BJ (cell line): ENCODE measurements at places on chromosomes 3 and 15.
A peak's percentile ranks its signal among the peaks of the same experiment; 100 is the strongest.

DNA sequence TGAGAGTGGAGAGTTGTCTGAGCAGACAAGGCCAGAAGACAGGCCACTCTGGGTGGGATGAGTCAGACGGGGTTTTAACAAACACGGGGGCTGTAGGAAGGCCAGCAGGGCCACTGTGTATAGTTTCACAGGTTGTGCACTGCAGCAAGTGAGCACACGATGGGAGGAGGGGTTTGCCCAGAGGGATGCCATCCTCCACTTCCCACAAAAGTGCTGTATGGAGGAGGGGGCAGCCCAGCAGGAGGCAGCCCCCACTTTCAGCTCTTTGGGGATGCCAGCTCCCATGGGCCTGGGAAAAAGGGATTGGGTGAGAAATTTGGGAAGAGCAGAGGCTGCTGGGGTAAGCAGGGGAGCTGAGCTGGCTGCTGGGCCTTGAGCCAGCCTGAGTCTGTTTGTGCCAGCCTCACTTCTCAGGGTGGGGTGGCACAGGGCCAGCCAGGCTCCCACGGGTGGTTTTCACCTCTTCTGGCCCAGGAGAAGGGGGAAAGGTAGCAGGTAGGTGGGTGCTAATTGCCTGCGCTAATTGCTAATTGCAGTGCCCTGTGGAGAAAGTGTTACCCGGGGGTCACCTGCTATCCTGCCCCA is 6.7 kb downstream of the ZBTB47 start:
- no peak for DNase-seq

DNA sequence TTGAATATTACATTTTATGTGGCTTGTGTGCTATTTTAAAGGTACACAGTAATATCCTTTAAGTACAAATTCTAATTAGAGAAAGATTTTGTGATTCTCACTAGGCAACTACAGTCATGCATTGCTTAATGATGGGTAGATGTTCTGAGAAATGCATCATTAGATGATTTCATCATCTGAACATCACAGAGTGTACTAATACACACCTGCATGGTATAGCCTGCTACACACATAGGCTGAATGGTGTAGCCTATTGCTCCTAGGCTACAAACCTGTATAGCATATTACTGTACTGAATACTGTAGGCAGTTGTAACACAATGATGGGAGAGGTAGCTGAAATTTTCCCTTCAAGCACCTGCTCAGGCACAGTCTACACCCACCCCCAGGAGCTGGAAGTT is 217.4 kb upstream of the EOMES start:
- DNase-seq: no peak

GRCh38 chr3:156583469-156583868 is 28.6 kb upstream of the SSR3 start:
- no peak for DNase-seq

DNA sequence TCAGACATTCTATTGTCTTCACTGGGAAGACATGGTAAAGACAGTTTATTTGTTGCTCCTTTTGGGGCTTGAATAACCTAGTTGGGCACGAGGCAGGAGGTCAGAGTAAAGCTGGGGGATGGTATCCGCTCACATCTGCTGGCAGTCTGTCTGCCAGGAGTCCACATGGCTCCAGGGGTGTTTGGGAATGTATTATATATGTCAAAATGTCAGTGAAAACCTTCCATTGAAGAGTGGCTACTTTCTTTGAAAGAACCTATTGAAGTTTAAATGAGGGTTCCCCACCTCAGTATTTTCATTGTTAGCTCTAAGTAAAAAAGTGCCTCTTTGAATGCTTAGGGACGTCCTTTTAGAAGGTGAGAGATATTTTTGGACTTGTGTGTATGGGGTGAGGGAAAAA is 68.4 kb downstream of the CLDN11 start:
- no peak for DNase-seq

DNA sequence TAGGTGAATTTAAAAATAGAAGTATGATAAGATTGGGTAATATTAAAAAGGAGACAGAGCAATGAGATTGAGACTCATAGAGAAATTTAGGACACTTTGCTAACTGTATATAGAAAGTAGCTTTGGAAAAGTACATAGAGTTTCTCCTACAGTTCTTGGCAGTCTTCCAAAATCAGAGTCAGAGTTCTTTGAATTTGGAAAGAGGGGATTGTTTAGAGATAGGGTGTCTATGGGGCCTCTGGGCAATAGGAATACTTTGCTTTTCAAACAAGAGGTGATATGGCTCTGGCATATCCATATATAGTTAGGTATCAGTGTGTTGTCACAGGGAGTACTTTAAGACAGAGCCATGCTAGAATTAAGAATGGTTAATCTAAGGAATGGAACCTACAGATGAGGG is 477.1 kb upstream of the KCNMB2 start:
- DNase-seq: no peak

- peak; percentile 63 for DNase-seq
These were observed 195.1 kb downstream of the DTWD1 start for GRCh38 chr15:49815950-49816349.

- no peak for DNase-seq
These were observed 65.6 kb downstream of the COL6A6 start for GRCh38 chr3:130582457-130583153.

- no peak for DNase-seq
These were observed 51.8 kb upstream of the CDAN1 start for GRCh38 chr15:42788725-42789124.

GRCh38 chr3:45021524-45022297 is 4.4 kb upstream of the CLEC3B start:
- DNase-seq: no peak

GRCh38 chr15:33580526-33580925 is 269.8 kb downstream of the RYR3 start:
- DNase-seq: no peak

GRCh38 chr3:42753757-42754156 is 19.3 kb downstream of the CCDC13 start:
- DNase-seq: no peak

DNA sequence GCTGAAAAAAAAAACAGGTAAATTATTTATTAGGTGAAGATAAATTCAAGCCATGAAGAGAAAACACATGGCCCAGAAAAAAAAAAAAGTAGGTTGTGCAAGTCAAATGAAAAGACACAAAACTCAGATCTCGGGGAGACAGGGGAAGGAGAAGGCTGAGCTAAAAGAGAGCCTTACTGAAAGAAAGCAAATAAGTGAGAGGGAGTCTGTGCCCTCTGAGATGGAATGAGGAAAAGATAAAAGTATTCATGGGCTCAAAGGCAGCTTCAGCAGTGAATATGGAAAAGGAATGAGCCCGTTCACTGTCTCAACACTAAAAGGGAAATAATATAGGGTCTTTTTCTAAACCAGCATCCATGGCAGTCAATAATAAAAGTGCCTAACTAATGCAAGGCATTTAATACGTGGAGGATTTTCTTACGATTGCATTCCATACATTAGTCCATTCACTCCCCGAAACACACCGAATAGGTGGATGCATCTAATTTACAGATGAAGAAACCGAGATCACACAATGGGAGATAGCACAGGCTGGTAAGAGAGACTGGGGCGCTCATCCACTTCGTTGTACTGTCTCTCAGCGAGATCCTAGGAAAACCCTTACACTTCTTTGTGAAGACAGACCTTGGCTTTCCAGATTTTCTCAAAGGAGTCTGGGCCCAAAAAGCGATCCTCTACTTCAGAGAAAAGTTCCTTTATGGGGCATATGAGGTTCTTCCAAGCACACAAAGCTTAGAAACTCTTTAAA is 1.1 kb downstream of the TFDP2 start:
- DNase-seq: no peak

DNA sequence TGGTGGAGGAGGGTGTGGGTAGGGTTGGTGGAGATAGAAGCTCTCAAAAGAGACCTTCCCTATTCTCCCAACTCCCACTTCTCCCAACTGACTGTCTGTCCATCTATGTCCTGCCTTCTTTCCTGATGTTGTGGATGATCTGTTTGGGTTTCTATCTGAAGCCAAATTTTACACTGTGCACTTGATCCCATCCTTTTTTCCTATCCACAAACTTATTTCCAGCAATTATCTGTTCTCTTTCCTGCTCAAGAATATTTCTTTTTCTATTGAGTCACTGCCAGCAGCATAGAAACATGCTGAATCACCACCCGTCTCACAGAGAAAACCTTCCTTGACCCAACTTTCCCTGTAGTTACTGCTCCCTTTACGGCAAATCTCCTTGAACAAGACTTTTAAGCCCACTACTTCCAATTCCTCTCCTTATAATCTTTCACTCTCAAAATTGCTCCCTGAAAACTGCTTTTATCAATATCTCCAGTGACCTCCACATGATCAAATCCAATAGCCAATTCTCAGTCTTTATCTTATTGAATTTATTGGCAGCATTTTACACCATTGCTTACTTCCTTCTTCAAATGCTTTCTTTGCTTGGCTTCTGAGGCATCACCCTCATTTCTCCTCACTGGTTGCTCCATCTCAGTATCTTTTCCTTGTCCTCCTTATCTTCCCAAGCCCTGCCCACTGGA is 141.2 kb upstream of the SLC7A14 start:
- DNase-seq: no peak

- no peak for DNase-seq
These were observed 43.2 kb upstream of the PPP4R2 start for GRCh38 chr3:72953325-72953956.

GRCh38 chr3:119276680-119277079 is 17.5 kb upstream of the ARHGAP31 start:
- no peak for DNase-seq

DNA sequence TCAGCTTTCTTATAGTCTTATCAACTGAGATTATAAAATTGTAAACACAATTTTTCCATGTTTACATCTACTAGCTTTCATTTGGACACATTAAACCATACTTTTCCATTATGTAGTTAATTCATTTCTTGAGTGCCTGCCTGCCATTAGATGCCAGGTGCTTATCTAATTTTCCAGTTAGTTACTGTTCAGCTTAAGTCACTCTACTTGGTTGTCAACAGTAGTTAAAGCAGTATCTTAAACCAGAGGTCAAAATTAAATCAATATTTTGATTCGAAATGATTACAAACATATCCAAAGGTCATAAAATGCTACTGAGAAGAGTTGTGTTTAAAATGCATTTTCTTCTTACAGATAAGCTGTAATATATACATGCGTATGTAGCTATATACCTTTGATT is 56.2 kb upstream of the UBP1 start:
- DNase-seq: no peak

DNA sequence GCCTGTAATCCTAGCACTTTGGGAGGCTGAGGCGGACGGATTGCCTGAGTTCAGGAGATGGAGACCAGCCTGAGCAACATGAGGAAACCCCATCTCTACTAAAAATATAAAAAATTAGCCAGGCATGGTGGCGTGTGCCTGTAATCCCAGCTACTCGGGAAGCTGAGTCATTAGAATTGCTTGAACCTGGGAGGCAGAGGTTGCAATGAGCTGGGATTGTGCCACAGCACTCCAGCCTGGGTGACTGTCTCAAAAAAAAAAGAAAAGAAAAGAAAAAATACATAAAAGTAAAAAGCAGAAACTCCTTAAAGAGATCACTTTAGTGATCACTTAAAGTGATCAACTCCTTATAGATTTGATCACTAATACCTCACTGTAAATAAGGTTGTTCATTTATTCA is 78.0 kb downstream of the GMPS start:
- DNase-seq: no peak

- no peak for DNase-seq
These were observed 506.5 kb upstream of the TBL1XR1 start for GRCh38 chr3:177703788-177704187.

- DNase-seq: no peak
These were observed 8.3 kb downstream of the SLC38A3 start for GRCh38 chr3:50213373-50213772.

DNA sequence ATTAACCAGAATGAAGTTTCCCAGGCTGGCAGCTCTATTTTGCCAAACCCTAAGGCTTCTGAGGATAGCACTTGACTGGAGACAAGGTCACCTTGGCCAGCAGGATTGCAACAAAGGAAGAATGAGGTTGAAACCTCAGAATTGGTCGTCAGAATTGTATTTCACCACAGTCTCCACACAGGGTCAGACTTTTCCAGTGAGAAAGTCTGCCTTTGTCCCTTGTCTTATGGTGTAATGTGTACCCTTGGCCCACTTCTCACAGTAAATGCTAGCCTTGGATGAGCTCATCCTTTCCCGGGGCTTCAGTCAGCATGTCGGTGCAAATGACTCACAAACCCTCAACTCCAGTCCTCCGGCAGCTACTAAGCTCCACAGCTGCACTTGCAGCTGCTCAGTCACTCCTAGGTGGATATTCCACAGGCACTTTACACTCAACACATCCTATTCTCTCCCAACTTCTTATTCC is 19.7 kb downstream of the SSR3 start:
- DNase-seq: peak; percentile 95

GRCh38 chr15:39453620-39454019 is 127.3 kb upstream of the THBS1 start:
- no peak for DNase-seq

- DNase-seq: no peak
These were observed 1.5 kb downstream of the RBP1 start for GRCh38 chr3:139537795-139538621.

DNA sequence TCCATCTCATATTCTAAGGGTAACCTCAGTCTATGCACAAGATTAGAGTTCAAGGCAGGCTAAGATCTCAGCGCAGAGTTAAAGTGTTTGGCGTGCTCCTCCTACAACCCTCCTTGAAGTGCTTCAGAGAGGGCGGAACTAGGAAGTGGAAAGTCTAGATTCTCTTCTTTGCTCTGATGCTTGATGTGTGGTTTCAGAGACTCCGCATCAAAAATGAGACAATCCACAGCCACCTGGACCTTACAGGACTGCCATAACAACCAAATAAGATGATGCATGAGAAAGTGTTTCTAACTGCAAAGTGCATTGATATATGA is 161.3 kb upstream of the ATP11B start:
- no peak for DNase-seq

GRCh38 chr3:12831301-12831866 is 10.0 kb downstream of the RPL32 start:
- DNase-seq: no peak

GRCh38 chr3:159938714-159939113 is 49.9 kb upstream of the IL12A start:
- no peak for DNase-seq

DNA sequence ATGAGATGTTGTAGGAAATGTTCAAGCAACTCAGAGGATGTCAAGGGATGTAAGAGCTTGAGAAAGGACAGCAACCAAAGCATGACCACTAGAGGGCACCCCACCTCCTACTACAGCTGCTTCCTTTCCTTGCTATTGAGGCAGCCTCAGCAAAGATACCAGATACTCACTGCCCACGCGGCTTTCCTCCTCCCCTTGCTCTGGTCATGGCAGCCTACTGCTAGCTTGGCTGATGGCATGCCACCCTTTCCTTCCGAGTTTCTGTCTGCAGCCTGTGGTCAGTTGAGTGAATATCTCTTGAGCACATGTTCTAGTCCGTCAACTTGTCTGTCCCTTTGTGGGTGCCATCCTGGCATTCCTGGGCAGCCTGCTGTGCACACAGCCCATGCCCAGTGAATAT is 4.4 kb upstream of the CXCR6 start:
- DNase-seq: no peak

GRCh38 chr3:125367403-125368230 is 7.5 kb downstream of the ZNF148 start:
- DNase-seq: no peak
